NCI-H524 treated with DMSO at 0.1 percent for 48 hours (cell line): ENCODE measurements at places on chromosomes 12 and 14.

GRCh38 chr12:113582521-113583218 is 111.0 kb upstream of the LHX5 start:
- peak; percentile 55 for DNase-seq

DNA sequence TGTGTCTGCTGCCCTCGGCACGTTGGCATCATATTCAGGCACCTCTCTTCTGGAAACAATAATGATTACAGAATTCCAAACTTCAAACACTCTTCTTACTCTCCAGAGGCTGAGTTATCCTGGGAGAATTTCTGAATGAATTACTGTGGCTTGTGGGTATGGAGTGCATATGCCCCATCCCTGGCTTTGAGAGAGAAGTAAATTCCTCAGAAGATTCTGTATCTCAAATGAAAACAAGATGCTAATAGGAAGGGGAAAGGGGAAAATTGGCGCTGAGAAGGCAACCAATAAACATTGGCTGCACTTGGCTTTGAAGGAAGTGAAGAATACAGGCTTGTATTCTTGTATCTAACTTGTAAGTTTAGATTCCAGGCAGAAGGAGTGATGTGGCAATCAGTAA is 132.0 kb upstream of the NOVA1 start:
- DNase-seq = no peak

DNA sequence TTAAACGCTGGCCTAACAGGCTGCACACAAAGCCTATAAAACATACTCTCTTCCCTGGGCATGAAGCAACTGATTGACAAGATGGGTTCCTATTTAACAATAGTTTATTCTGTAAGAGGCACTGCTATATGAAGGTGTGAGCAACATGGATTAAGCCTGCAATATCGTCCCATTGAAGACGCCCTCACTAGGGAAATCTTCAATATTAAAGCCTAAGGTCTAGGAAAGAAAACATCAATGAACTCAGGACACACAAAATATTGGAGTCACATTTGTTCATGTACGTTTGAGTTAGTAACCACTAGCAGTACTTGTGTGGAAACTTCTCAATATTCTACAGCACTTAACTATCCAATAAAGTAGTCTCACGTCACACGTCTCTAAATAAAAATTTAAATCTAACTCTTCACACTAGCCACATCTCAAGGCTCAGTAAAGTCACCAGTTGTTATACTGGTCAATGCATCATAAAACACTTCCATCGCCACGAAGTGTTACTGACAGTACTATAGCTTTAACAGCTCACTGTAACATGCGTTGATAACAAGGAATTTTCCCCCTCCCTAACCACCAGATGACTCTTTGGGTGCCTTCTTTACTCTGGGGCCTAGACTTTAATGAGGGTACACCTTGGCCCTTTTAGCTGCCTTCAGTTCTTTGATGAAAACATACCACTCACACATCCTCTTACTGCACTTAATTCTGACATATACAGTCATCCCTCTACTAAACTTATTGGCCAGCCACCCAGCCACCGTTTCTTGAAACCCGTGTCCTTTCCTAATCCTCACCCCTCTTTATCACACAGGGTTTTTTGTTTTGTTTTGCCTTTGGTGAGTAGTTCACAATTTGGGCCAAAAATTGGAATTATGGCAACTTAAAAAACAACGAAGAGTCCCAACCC is 50.1 kb upstream of the OR5AU1 start:
- no peak for DNase-seq

- DNase-seq = no peak
Measured at GRCh38 chr14:67815573-67816225, 691 bp downstream of the ZFYVE26 start.

DNA sequence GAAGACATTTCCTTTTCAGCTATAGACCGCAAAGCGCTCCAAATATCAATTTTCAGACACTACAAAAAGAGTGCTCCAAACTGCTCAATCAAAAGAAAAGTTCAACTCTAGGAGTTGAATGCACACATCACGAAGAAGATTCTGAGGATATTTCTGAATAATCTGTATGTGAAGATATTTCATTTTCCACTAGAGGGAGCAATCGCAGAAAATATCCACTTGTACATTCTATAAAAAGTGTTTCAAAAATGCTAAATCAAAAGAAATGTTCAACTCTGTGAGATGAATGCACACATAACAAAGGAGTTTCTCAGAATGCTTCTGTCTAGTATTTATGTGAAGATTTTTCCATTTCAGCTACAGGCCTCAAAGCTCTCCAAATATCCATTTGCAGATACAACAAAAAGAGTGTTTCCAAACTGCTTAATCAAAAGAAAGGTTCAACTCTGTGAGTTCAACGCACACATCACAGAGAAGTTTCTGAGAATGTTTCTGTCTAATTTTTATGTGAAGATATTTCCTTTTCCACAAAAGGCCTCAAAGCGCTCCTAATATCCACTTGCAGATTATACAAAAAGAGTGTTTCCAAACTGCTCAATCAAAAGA is 643.8 kb upstream of the ALG10B start:
- DNase-seq = no peak

DNA sequence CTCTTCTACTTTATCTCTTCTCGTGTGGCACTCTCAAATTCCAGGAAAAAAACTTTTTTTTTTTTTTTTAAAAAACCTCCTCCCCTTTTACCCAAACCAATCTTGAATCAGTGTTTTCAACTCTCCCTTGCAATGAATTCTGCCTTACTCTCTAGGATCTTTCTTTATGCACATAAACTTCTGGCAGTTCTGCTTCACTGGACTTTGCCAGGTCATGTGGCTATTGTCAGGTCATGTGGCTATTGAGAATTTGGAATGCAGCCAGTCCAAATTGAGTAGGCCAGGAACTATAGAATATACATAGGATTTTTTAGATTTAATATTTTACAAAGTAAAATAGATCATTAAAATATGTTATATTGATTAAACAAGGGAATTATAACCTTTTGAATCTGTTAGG is 218.2 kb downstream of the TMTC3 start:
- DNase-seq = no peak

- DNase-seq = no peak
Measured at GRCh38 chr14:89833120-89833532, 121.4 kb downstream of the EFCAB11 start.

GRCh38 chr12:88237954-88238353 is 95.8 kb downstream of the TMTC3 start:
- no peak for DNase-seq

GRCh38 chr12:118058881-118059280 is 2.1 kb downstream of the WSB2 start:
- no peak for DNase-seq

- DNase-seq = no peak
Measured at GRCh38 chr12:10033783-10034545, 3.5 kb downstream of the CLEC9A start.

- DNase-seq = no peak
Measured at GRCh38 chr14:33836203-33836899, 114.5 kb downstream of the EGLN3 start.

GRCh38 chr12:115583591-115583990 is 693.9 kb downstream of the MED13L start:
- DNase-seq = no peak

GRCh38 chr14:101571004-101571403 is 9.7 kb downstream of the DIO3 start:
- no peak for DNase-seq

GRCh38 chr14:65414961-65415589 is 2.5 kb downstream of the FUT8 start:
- DNase-seq = no peak

GRCh38 chr14:45798659-45799058 is 545.7 kb upstream of the MIS18BP1 start:
- DNase-seq = no peak
